Umbilical cord (tissue), 2 donors: ENCODE measurements at places on chromosomes 12 and 14. TPM values are rescaled to one million over a fixed set of nuclear protein-coding genes. Genes with fewer than 3 reads are reported as not detected.

DNA sequence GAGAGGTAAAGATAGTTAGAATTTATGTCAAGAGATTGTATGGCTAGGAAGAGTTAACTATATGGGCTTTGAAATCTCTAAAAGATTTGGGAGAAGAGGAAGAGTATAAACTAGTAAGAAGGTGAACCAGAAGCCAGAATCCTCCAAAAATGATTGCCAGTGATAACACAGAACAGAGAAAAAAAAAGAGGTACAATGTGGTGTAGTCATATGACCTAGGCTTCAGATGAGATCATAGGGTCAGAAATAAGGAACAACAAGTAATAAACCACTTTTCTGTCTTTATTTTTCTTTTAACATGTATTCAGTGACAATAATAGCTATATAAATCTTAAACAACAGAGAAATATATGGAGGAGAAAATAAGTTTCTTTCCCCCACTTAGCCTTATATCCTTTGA is 2.0 kb upstream of the NECAP1 start:
- DNase-seq: no peak

DNA sequence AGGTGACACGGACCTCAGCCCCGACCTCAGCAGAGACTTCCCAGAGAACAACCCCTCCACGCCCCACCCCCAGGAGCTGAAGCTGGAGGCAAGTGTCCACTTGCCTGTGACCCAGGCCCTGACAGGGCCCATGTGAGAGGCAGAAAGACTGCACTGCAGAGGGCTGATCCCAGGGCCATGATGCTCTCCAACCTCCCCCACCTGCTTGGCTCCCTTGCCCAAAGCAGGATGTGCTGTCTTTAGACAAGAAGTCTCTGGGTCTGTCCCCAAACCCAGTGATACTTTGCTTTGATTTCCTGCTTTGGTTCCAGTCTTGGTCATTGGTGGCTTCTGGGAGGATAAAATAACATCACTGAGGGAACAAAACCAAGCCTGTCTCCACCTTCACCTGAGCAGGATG is 59.4 kb downstream of the BCL11B start:
- DNase-seq: no peak

DNA sequence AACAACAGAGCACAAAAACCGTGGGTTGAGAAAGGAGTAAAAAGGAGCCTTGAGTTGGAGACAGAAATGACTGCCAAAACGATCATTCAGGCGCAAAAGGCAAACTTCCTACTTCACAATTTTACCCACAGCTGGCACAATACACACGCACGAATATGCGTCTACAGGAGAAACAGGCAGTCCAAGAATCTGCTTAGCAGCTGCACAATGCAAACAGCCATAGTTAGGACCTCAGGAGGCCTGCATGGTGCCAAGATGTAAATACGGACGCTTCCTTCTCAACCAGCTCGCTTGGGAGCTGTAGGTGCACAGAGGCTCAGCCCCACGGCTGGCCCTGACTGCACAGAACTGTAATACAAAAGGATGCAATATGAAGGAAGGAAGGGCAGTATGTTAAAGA is 250.1 kb upstream of the CAND1 start:
- DNase-seq: no peak

GRCh38 chr12:69097619-69098368 is 141.6 kb upstream of the CPSF6 start:
- peak; percentile 9 for DNase-seq

Gene TTC9
- 0.96 TPM for total RNA-seq

Gene KLRC2
- total RNA-seq: not detected

Gene PLXNC1
- total RNA-seq: 12.3 TPM

GRCh38 chr12:93223440-93224426 is 154.0 kb upstream of the NUDT4 start:
- peak; percentile 68 for DNase-seq

Gene TCL1A
- total RNA-seq: 9.4 TPM

DNA sequence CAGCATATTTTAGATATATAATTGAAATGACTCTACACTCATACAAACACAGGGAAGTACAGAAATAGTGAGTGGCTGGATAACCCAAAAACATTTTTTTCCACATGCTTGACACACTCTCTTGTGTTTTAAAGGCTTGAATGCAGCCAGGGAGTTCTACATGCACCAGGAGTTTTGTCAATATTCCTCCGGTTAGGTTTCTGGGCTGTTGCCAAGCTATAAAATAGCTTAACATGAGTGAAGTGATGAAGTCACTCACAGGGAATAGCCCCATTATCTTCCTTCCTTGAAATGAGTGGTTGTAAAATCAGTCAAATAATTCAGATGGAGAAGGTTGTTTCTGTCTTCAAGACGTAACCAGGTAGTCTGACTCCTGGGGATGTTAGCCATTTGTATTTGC is 582.7 kb downstream of the SLC6A15 start:
- no peak for DNase-seq

- DNase-seq: no peak
These were observed 21.5 kb upstream of the TAMALIN start for GRCh38 chr12:51985154-51985835.

Gene OVCH1
- total RNA-seq: not detected

DNA sequence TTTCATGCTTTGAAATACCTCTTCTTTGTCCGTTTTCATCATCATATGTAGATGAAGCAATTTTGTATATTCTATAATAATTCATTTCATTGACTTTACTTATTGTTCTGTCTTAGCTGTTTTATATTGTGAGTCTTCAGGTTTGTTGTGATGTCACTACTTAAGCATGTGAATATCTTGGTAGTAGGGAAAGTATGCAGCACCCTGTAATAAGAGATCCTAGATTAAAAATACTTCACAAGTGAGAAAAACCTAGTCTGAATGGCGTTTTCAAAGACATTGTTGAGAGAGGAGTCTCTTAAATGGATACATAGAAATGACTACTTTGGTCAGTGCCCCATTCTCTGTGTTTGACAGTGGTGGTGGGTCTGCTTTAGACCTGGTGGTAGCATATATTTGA is 61.4 kb downstream of the SLC16A7 start:
- DNase-seq: no peak

Gene BDKRB1
- total RNA-seq: 16.6 TPM

- DNase-seq: peak; percentile 75
These were observed 59.1 kb downstream of the DIO2 start for GRCh38 chr14:80152166-80152565.
